ENCODE measurements at places on chromosomes 7 and 10.

GRCh38 chr10:125411724-125412123 is 251.4 kb upstream of the CTBP2 start:
- peak; percentile 16 for DNase-seq
- H3K4me3 ChIP-seq = no peak overlapping the region
- H3K27me3 ChIP-seq = no peaks in the 10 kb centered on the region
- H3K36me3 ChIP-seq = no peaks in the 10 kb centered on the region

GRCh38 chr10:130500261-130501000 is 364.2 kb downstream of the GLRX3 start:
- no peaks in the 10 kb centered on the region for H3K36me3 ChIP-seq
- no peak overlapping the region for H3K27ac ChIP-seq
- H3K27me3 ChIP-seq = peaks cover 4% of the 10 kb centered on the region
- no peaks in the 10 kb centered on the region for H3K4me1 ChIP-seq
- no peak for DNase-seq
- no peak overlapping the region for H3K4me3 ChIP-seq

GRCh38 chr7:53996876-53997275 is 545.3 kb upstream of the VSTM2A start:
- no peaks in the 10 kb centered on the region for H3K27me3 ChIP-seq
- H3K36me3 ChIP-seq = no peaks in the 10 kb centered on the region
- no peak overlapping the region for H3K4me3 ChIP-seq
- no peaks in the 10 kb centered on the region for H3K4me1 ChIP-seq

GRCh38 chr7:123789817-123790216 is 41.0 kb upstream of the WASL start:
- H3K4me1 ChIP-seq = no peaks in the 10 kb centered on the region
- H3K4me3 ChIP-seq = no peak overlapping the region
- H3K27me3 ChIP-seq = no peaks in the 10 kb centered on the region
- H3K27ac ChIP-seq = no peak overlapping the region
- no peaks in the 10 kb centered on the region for H3K36me3 ChIP-seq

GRCh38 chr10:71496927-71497762 is 100.4 kb downstream of the CDH23 start:
- no peak for DNase-seq
- H3K4me3 ChIP-seq = no peak overlapping the region
- H3K4me1 ChIP-seq = peaks cover 6% of the 10 kb centered on the region
- no peaks in the 10 kb centered on the region for H3K27me3 ChIP-seq
- H3K27ac ChIP-seq = no peak overlapping the region
- no peaks in the 10 kb centered on the region for H3K36me3 ChIP-seq

Data from HCT116 (cell line).